ENCODE measurements at places on chromosomes 5 and 9.

DNA sequence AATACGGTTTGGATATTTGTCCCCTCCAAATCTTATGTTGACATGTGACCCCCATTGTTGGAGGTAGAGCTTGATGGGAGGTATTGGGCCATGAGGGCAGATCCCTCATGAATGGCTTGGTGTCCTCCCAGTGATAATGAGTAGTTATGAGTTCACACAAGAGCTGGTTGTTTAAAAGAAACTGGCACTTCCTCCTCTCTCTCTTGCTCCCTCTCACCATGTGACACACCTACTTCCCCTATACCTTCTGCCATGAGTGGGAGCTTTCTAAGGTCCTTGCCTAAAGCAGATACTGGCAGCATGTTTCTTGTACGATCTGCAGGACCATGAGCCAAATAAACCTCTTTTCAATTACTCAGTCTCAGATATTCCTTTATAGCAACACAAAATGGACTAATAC, 132.0 kb downstream of the PIK3R1 start:
- no peak for DNase-seq

GRCh38 chr5:34930462-34930844, 1.1 kb downstream of the DNAJC21 start:
- no peak for DNase-seq

DNA sequence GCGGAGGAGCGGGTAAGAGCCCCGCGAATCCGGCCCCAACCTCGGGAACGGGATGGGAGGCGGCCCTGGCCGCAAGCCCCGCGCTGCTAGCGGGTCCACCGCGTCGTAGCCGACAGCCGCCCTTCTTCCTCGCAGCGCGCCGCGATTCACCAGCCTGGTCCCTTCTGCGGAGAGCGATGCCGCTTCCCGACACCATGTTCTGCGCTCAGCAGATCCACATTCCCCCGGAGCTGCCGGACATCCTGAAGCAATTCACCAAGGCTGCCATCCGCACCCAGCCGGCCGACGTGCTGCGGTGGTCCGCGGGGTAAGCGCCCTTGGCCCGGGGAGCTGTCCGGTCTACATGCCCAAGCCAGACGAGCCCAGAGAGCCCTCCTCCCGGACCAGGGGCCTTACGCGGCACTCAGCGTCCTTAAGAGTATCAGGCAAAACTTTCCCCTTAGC, 335 bp downstream of the ROPN1L start:
- DNase-seq, result no peak

DNA sequence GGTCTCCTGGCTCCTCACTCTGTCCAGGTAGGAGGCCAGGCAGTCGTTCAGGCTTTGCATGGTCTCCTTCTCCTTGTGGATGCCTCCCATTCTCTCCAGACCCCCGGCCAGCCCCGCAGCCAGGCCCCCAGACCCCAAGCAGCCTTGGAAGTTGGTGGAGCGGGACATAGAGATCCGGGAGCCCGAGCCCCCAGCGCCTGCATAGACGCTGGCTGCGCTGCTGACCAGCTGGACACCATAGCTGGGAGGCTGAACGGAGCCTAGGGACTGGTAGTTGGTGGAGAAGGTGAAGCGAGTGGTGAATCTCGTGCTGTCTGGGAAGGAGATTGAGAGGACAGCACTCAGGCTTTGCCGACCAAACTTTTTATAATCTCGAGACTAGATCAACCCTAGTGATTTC, 35.9 kb downstream of the FOXI1 start:
- DNase-seq, result no peak

- DNase-seq, result no peak
Measured at GRCh38 chr9:125889112-125889475, 141.9 kb downstream of the PBX3 start.

DNA sequence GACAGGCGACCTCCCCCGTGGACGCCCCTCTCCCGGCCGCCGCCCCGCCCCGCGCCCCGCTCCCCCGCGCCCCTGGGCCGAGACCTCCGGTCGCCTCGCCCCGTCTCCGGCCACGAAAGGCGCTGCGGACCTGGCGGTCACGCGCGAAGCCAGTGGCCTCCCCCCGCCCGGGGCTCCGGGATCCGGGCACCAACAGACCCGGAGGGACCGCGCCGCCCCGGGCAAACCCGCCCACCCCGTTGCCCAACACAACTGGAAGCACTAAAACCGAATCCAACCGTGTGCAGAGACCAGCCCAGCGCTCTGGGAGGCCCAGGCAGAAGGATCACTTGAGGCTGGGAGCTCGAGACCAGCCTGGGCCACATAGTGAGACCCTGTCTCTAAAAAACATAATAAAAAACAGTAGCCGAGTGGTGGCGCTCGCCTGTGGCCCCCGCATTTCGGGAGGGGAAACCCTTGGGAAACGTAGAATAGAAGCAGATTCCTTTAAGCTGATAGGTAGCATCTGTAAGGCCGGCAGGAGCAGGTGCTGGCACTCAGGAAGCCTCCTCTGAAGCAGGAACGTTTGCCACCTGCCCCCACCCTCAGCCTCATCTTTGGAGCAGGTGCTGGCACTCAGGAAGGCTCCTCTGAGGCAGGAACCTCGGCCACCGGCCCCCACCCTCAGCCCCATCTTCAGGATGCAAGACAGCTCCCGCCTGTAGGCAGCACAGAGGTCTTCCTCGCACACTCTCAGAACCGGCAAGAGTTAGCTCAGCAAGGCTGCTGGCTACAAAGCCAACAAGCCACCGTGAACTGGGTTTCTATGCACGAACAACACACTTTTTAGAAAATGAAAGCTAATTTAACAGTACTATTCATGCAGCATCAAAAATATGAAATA, 4.6 kb upstream of the SLC9A3 start:
- DNase-seq, result no peak

- no peak for DNase-seq
Measured at GRCh38 chr5:44002381-44002901, 386.8 kb downstream of the FGF10 start.

GRCh38 chr5:61967681-61968080, 338.3 kb upstream of the KIF2A start:
- DNase-seq, result no peak

DNA sequence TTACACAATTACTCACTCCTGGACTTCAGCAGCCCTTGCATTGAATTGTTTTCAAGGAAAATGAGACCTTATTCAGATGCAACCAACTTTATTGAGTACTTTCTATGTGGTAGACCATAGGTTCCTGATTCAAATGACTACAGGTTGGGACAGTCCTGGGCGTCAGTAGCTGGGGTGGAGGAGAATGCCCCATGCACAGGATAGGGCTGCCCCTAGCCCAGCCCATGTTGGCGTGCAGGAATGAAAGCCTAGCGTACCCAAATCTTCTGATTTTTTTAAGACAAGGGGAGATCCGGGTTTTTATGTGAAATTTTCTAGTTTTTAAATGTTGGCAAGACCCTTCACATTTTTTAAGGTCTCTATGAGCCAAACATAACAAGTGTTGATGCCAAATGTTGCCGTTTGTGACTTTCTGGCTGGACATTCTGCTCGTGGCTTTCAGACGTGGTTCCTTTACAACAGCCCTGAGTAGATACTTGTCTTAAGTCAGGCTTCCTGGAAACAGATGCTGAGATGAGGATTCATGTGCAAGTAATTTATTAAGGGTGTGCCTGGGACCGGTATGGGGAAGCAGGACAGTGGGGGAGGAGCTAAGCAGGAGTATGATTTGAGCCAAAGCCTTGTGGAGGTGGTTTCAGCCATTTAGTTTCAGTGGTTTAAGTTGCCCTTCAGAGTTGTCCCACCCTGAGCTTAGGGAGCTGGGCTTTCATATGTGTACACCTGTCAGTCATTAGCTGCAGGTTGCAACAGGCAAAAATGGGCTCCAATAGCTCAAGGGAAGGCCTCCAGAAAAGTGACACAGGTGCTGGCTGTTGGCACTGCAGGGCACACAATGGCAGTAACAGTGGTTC, 154.1 kb downstream of the NTRK2 start:
- no peak for DNase-seq

- DNase-seq, result no peak
Measured at GRCh38 chr9:38689678-38690077, 30.3 kb downstream of the FAM240B start.

- no peak for DNase-seq
Measured at GRCh38 chr9:96781552-96781951, 3.7 kb upstream of the ZNF510 start.

DNA sequence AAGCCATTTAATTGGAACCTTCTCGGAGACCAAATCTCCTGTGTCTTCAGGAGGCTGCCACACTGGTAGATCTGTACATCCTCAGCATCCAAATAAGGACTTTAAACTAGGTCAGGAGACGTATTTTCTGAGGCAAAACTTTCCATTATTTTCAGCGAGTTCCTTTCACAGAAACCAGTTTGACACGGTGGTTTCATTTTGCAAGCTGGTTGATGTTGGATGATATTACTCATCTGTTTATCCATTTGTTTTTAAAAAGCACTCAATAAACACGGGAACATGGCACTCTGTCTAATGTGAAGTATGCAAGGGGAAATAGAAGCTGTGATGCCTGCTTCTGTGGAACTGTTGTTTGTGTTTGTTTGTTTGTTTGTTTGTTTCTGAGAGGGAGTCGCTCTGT, 199.6 kb downstream of the ERCC6L2 start:
- DNase-seq, result no peak

- DNase-seq, result no peak
Measured at GRCh38 chr5:146426853-146427618, 20.1 kb upstream of the TCERG1 start.

- DNase-seq, result no peak
Measured at GRCh38 chr5:33944543-33945132, 8.5 kb downstream of the RXFP3 start.

DNA sequence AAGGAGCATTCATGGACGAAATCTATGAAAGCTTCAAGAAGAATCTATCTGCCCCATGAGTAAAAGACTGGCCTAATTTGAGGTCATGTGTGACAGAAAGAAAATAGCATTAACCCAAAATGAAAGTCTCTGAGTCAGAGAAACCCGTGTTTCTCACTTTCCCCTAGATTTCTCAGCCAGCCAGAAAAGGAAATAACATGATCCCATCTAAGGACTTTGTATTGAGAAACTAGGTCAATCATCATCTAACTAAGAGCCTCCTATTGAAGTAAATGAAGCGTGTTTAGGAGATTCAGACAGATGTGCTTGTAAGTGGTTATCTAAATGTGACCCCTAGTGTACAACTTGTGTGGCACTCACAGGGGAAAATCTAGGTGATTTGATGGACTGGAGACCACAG, 77.3 kb upstream of the ZNF366 start:
- no peak for DNase-seq

GRCh38 chr9:69445251-69445650, 120.2 kb downstream of the ENTREP1 start:
- DNase-seq, result no peak

DNA sequence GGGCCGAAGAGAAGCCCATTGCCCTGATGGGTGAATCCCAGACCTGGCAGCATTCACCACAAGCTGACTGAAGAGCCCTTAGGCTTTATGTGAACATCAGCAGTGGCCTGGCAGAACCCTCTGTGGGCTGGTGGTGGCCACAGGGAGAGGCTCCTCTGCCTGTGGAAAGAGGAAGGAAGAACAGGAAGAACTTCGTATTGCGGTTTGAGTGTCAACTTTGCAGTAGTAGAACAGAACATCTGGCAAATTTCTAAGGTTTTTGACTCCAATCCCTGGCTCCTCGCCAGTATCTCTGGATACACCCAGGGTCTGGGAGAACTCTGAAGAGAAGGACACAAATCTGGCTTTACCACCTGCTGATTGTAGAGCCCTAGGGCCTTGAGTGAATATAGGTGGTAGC, 356.4 kb upstream of the GRAMD2B start:
- DNase-seq, result no peak
